ENCODE measurements at places on chromosomes 2 and 18.

GRCh38 chr18:26536032-26536431 lies 12.3 kb downstream of the KCTD1 start:
- no peak for DNase-seq

GRCh38 chr18:55224086-55224625 lies 264.9 kb upstream of the CCDC68 start:
- DNase-seq = no peak

DNA sequence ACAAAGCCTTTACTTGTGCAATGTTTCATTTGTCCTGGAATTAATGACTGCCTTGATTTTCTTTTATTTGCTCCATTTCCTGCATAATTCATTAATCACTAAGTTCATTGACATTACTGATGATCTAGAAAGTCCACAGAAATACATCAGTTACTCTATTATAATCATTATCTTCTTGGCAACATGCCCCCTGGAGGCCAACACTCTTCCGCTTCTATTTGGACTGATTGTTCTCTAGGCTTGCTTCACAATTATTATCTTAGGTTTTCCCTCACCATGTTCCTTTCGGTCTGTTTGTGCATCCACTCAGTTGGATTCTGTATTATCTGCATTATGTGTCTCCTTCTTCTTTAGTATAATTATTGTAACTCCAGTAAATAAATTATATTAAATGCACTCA lies 461.0 kb upstream of the CDH2 start:
- no peak for DNase-seq

GRCh38 chr18:9082711-9083510 lies 19.6 kb upstream of the NDUFV2 start:
- DNase-seq = no peak

GRCh38 chr2:197235711-197236110 lies 74.9 kb downstream of the ANKRD44 start:
- DNase-seq = no peak

DNA sequence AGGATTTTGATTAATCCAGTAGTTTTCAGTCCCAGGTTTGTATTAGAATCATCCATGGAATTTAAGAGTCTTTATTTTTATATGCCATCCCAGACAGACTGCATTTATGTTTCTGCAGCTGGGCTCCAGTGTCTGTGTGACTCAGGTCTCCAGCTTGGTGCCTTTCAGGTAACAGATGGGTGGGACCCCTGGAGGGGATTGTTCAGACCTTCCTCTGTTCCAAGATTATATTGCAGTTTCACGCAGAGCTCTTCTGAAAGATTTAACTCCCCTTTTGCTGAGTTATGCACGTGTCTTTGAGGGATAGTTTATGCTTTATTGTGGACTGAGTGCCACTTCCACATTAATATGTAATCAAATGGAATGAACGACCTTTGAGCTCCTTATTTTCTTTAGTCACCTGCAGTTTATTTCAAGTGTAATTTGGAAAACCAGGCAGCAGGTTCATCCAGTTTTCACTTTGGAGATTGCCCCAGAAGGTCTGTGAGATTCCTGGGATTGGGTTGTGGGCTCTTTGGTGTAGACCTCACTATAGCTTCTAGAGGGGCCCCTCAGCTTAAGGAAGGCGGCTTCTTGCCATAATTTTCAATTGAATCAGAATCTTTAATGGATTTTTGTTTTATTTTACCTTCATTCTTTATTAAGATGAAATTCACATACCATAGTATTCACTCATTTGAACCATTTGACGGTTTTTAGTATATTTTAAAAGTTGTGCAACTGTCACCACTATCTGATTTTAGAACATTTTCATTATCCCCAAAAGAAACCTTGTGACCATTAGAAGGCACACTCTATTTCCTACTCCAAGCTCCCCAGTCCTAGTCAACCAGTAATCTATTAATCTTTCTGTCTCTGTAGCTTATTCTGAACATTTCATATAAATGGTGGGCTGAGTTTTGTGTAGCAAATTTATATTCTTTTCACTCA lies 135.0 kb downstream of the WDSUB1 start:
- DNase-seq = no peak

GRCh38 chr2:35821675-35822074 lies 533.9 kb upstream of the CRIM1 start:
- DNase-seq = no peak

GRCh38 chr2:239154971-239155805 lies 245.6 kb downstream of the HDAC4 start:
- no peak for DNase-seq

Data from stimulated activated CD4-positive, alpha-beta T cell treated with anti-CD3 and anti-CD28 coated beads, Interleukin-15, amount 100 ng/mL, for 1 hour (primary cell).